Fibroblast of lung (primary cell): ENCODE measurements at places on chromosomes 16 and 17. TPM values are rescaled to one million over a fixed set of nuclear protein-coding genes. Genes with fewer than 3 reads are reported as not detected.
A peak's percentile ranks its signal among the peaks of the same experiment; 100 is the strongest.

METTL2A gene
- 18.5 and 18.7 TPM in 2 replicates for total RNA-seq

HES7 gene
- under 0.01 TPM in 1 of 2 replicates, not detected in the other for total RNA-seq

DNA sequence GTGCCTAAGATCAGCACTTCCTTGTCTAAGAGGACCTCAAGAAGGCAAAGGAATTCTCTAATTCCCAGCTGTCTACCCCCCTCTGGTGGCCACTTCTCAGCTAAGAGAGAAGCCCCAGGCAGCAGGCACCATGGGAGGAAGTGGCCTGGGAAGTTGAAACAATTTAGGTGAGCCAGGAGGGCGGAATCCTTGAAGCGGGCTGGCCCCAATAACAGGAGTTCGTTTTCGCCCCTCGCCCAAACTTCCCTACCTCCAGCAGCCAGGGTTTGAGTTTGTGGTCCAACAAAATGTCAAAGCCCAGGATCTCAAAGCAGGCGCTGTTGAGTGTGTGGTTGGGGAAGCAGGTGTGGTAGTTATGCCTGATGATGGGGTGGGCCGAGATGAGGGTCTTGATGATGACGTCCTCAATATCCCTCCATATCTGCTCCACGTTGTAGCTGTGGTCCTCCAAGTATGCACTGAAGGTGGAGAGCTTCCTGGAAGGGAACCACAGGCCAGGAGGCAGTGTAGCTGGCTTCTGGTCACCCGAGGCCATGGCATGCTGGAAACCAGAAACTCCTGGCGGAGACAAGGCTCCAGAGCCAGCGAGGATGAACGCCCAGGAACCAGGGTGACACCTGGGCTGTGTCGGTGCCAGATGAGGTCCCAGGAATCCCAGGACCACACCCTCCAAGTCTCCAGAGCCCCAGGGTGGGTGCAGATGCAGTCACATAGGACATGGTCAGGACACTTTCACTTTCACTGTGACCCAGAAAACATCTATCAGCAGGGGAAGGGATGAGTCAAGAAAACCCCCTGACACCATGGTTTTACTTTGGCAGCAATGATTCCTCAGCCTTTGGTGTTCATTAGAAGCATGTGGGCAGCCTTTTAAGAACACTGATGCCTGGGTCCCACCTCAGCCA lies 25.6 kb downstream of the TTLL6 start:
- no peaks in the 10 kb centered on the region for H3K36me3 ChIP-seq
- peak; percentile 68 for DNase-seq
- H3K27me3 ChIP-seq, result peaks cover 10% of the 10 kb centered on the region
- H3K27ac ChIP-seq, result no peak overlapping the region

- H3K27ac ChIP-seq, result no peak overlapping the region
- no peaks in the 10 kb centered on the region for H3K36me3 ChIP-seq
- no peaks in the 10 kb centered on the region for H3K4me1 ChIP-seq
- H3K27me3 ChIP-seq, result no peaks in the 10 kb centered on the region
These were observed 263.2 kb downstream of the WWOX start for GRCh38 chr16:78362524-78363135.

GRCh38 chr17:61459142-61459809 lies 7.1 kb downstream of the TBX4 start:
- H3K4me3 ChIP-seq, result no peak overlapping the region
- peaks cover 10% of the 10 kb centered on the region for H3K36me3 ChIP-seq
- H3K27ac ChIP-seq, result peak overlapping the region; percentile 93
- H3K27me3 ChIP-seq, result no peaks in the 10 kb centered on the region
- no peak for DNase-seq

DNA sequence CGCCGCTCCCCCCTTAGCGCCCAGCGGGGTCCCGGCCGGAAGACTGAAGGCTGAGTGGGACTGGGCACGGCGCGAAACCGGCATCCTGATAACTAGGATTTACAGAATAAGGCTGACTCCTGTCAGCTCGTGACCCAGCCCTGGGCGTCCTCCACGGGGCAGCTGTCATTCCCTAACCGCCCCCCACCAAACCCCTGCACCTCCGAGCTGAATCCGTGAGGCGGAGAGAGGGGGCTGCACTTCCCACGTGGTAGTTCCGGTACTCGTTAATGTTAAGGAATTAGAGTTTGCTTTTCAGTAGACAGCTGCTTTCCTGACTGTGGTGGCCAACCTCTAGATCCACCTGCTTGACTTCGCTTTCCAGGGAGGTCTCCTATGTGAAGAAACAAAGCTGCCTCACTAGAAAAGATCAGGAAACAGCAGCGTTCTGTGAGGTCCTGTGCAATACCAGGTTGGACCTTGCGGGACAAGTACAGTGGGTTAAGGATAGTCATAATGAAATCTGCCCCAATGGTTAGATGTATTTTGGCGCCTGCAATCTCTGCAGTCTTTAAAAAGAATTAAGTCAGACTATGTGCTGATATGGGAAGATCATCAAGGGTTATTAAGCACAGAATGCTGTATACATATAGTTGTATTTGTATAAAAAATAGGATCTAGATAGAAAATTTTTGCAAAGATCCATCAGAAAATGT lies 1.1 kb upstream of the WBP2 start:
- no peaks in the 10 kb centered on the region for H3K36me3 ChIP-seq
- peak overlapping the region; percentile 75 for H3K4me3 ChIP-seq
- no peaks in the 10 kb centered on the region for H3K27me3 ChIP-seq
- peak overlapping the region; percentile 92 for H3K27ac ChIP-seq

- H3K27me3 ChIP-seq, result no peaks in the 10 kb centered on the region
- H3K27ac ChIP-seq, result peak overlapping the region; percentile 75
- H3K4me3 ChIP-seq, result no peak overlapping the region
- DNase-seq, result peak; percentile 91
- no peaks in the 10 kb centered on the region for H3K36me3 ChIP-seq
These were observed 18.7 kb downstream of the HMOX2 start for GRCh38 chr16:4494746-4495490.
